ENCODE measurements at places on chromosomes 16 and 17. TPM values are rescaled to one million over a fixed set of nuclear protein-coding genes. Genes with fewer than 3 reads are reported as not detected.

DNA sequence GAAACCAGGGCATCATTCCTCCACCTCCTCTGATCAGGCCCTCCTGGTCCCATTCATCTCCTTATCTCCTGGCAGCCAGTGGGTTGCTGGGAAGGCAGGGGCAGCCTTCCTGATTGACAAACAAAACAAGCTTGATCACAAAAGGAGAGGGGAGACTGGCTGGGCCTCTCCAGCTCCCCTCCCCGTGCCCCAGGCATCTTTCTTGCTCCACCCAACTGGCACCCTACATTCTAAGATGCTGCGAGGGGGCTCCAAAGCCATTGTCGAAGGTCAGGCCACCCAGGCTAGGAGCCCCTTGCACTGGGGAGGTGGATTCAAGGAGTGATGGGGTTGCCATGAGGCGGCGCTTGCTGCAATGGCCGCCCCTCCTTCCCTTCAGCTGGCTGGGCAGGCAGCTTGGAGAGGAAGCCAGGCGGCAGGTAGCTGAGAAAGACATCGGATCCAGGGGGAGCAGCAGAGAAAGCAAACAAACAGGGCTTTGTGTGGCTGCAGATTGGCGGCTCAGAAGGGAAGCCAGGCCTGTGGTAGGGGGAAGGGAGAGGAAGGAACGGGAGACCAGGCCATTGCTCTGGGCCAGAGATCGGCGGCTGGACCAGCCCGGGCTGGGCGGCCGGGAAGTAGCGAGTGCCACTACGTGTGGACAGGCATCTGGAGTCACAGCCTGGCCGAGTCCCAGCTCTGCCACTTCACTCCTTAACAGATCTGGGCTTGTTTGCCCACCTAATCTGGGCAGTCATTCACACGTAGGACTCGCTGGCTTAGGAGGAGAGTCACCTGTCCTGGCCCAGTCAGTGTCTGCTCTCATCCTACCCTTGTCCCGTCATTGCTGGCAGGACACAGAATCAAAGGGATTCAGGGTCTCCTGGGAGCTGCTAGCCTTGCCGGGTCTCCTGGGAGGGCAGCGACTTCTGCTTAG is 12.3 kb downstream of the RAI1 start:
- H3K27me3 ChIP-seq, result no peaks in the 10 kb centered on the region
- peaks cover 70% of the 10 kb centered on the region for H3K4me1 ChIP-seq
- H3K36me3 ChIP-seq, result no peaks in the 10 kb centered on the region
- DNase-seq, result no peak

- no peak for DNase-seq
- H3K4me3 ChIP-seq, result no peak overlapping the region
- peaks cover 31% of the 10 kb centered on the region for H3K4me1 ChIP-seq
- no peaks in the 10 kb centered on the region for H3K36me3 ChIP-seq
- peaks cover 18% of the 10 kb centered on the region for H3K27me3 ChIP-seq
Measured at GRCh38 chr17:4735876-4736651, 3.6 kb upstream of the ZMYND15 start.

DNA sequence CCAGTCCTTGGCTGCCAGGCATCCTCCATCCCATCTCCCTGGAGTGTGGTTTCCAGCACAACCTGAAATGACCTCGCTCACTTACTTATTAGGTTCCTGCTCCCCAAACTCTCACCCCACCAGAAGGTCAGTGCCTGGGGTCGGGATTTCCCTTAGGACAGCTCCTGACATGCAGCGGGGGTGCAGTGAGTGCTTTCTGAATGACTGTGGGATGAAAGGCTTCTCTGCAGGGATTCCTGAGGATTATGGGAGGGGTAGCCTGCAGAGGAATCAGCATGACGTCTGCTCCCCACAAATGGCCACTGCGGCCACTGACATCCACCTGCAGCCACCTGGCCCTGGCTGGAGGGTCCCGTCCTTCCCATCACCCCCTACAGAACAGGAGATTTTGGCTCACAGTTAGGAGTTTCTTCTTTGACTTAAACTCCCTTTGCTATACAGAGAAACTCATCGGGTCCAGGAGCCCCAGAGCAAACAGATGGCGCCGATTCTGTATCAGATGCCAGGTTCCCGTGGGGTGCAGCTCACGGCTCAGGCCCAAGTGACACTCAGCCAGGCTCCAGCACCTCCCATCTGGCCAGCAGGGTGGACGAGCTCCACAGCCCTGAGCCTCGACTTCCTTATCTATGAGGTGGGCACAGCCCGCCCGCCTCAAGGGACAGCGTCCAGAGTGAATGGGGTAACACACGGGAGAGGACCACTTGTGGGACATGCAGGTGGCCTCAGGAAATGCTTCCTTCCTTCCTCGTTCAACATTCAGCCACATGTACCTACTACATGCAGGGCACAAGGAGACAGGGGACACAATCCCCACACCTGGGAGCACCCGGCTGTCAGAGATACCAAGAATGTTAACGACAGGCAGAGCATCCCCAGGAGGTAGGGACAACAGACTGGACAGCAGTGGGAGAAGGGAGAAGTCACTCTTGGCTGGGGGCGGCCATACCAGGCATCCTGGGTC is 69.8 kb downstream of the RMI2 start:
- no peak overlapping the region for H3K4me3 ChIP-seq
- no peaks in the 10 kb centered on the region for H3K4me1 ChIP-seq
- no peak overlapping the region for H3K27ac ChIP-seq
- DNase-seq, result no peak
- no peaks in the 10 kb centered on the region for H3K27me3 ChIP-seq
- no peaks in the 10 kb centered on the region for H3K36me3 ChIP-seq

GRCh38 chr16:23485257-23485614 is 25.1 kb downstream of the GGA2 start:
- H3K27me3 ChIP-seq, result no peaks in the 10 kb centered on the region

- H3K4me3 ChIP-seq, result no peak overlapping the region
- peaks cover 2% of the 10 kb centered on the region for H3K36me3 ChIP-seq
- DNase-seq, result no peak
- no peaks in the 10 kb centered on the region for H3K27me3 ChIP-seq
- peaks cover 23% of the 10 kb centered on the region for H3K4me1 ChIP-seq
- no peak overlapping the region for H3K27ac ChIP-seq
Measured at GRCh38 chr17:16294560-16294959, 58.7 kb downstream of the CENPV start.

- no peak within 1 kb of the TSS for H3K27ac ChIP-seq
- H3K4me3 ChIP-seq, result peak within 1 kb of the TSS; percentile 72
- peak; percentile 41 for DNase-seq
Measured at GRCh38 chr16:56191156-56191815, at the start of gene GNAO1. GNAO1 (plus strand) TSS chr16:56191489; CDS start chr16:56192236, 747 bp downstream.

- H3K27ac ChIP-seq, result no peak overlapping the region
- peaks cover 3% of the 10 kb centered on the region for H3K4me1 ChIP-seq
- H3K27me3 ChIP-seq, result no peaks in the 10 kb centered on the region
Measured at GRCh38 chr17:82772026-82772425, 20.2 kb downstream of the TBCD start.

DNA sequence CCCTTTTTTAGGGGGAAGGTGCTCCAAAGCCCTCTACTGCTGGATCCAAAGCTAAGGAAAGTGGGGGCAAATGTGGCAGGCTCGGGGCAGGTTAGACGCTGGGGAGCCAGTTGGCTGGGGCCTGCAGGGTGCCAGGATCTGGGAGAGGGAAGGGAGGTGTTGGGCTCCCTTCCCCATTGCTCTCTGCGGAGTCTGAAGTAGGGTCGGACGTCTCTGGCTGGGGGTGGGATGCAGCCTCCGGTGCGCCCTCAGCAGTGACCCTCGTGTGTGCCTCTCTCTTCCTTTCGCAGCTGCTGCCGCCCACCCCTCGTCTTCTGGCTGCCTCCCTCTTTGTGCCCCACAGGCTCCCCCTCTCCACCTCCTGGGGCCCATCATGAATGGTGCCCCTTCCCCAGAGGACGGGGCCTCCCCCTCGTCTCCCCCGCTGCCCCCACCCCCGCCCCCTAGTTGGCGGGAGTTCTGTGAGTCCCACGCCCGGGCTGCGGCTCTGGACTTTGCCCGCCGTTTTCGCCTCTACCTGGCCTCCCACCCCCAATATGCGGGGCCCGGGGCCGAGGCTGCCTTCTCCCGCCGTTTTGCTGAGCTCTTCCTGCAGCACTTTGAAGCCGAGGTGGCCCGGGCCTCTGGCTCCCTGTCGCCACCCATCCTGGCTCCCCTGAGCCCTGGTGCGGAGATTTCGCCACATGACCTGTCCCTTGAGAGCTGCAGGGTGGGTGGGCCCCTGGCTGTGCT is 2.2 kb downstream of the SH2B1 start:
- no peak overlapping the region for H3K27ac ChIP-seq
- peaks cover 17% of the 10 kb centered on the region for H3K4me1 ChIP-seq
- no peak for DNase-seq
- H3K36me3 ChIP-seq, result peaks cover 9% of the 10 kb centered on the region
- no peak overlapping the region for H3K4me3 ChIP-seq

DNA sequence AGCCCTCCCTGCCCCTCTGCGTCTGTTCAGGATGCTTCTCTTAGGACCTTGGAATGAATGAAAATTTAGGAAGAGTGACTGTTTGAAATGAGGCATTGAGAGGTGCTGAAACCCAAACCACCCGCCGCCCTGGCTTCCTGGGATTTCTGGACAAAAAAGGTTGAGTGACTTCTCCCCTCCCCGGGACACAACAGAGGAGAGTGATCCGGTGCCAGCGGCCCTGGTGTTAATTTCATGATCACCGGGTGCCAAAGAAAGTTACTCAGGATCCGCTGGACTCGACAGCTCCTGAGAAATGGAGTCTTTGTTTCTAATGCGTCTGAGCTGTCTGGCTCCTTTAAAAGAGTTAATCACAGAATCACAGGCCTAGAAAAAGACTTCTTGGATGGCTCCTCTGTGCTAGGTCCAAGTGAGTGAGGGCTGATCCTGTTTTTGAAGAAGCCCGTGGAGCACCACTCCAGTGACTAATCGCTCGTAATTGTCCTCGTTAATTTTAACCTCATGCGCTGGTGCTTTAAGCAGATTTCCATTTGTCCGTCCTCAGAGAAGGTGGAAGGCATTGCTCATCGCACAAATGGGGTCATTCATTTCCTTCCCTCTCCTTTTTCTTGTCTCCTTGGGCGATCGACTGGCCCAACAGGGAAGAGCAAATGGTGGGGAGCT is 144.4 kb upstream of the ZFHX3 start:
- no peaks in the 10 kb centered on the region for H3K27me3 ChIP-seq
- DNase-seq, result no peak
- H3K27ac ChIP-seq, result no peak overlapping the region
- H3K36me3 ChIP-seq, result no peaks in the 10 kb centered on the region

- no peak overlapping the region for H3K27ac ChIP-seq
- H3K4me3 ChIP-seq, result no peak overlapping the region
- H3K36me3 ChIP-seq, result no peaks in the 10 kb centered on the region
- no peak for DNase-seq
Measured at GRCh38 chr16:69555437-69555836, 10.3 kb upstream of the NFAT5 start.

DNA sequence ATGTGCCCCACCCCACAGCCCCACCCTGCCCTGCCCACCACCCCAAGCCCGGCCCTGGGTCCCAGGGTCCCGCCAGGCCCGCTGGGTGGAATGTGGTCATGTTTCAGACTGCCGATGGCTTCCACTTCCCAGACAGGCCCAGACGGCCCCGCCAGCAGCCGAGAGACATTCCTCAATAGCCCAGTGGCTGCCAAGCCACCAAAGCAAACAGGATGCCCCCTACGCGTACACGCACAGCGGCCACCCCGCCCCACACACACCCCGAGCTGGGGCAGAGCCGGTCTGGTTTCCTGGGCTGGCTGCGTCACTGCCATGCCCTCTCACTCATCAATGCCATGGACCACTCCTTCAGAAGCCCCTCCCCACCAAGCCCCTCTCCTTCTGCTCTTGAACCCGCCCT is 1.2 kb upstream of the KRT17 start:
- no peaks in the 10 kb centered on the region for H3K36me3 ChIP-seq
- H3K27ac ChIP-seq, result peak overlapping the region; percentile 50
- H3K27me3 ChIP-seq, result no peaks in the 10 kb centered on the region
- no peak overlapping the region for H3K4me3 ChIP-seq
- DNase-seq, result no peak
- no peaks in the 10 kb centered on the region for H3K4me1 ChIP-seq

The COX10 gene
- 29.9 TPM for total RNA-seq

GRCh38 chr17:2056206-2057174 is 1.6 kb downstream of the HIC1 start:
- H3K4me1 ChIP-seq, result peaks cover 10% of the 10 kb centered on the region
- H3K4me3 ChIP-seq, result peak overlapping the region; percentile 73
- H3K36me3 ChIP-seq, result peaks cover 22% of the 10 kb centered on the region
- no peak overlapping the region for H3K27ac ChIP-seq
- peak; percentile 67 for DNase-seq

DNA sequence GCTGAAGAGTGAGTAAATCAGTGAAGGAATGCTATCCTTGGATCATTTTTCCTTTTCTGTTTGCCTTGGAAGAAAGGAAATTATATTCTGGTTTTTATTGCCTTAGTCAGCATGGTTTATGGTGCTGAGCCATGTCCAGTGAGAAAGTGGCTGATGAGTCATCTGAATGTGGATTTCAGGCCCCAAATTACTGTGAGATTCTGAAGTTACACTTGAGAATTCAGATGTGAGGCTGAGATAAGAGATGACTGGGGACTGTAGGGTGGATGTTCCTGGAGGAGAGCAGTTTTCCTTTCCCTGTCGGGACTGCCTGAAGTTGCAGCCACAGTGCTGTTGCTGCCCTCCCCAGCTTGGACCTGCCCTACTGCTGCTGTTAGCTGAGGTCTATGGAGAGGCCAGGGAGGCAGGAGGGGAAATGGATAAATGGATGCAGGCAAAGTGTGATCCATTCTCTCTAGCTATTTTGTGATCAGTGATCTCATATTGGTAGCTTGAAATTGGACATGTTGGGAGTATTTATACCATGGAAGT is 4.2 kb upstream of the MAP3K14 start:
- peaks cover 4% of the 10 kb centered on the region for H3K36me3 ChIP-seq
- no peaks in the 10 kb centered on the region for H3K27me3 ChIP-seq
- DNase-seq, result peak; percentile 49
- no peak overlapping the region for H3K4me3 ChIP-seq
- no peak overlapping the region for H3K27ac ChIP-seq
- peaks cover 49% of the 10 kb centered on the region for H3K4me1 ChIP-seq

DNA sequence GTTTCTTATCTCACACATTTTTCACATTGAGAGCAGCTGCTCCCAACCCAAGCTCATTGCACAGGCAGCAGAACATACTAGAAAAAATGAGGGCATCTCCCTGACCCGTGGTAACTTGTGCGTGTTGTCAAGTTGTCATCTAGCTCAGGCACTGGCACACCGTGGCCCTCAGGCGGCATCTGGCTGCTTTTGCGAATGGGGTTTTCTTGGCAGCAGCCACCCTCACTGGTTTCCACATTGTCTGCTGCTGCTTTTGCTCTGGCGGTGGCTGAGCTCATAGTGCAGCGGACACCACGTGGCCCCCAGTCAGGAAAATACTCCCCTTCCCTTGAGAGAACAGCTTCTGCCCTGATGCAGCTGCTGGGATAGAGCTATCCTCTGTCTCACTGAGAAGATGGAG is 9.4 kb upstream of the TEDC2 start:
- no peak overlapping the region for H3K4me3 ChIP-seq
- no peaks in the 10 kb centered on the region for H3K4me1 ChIP-seq
- no peak for DNase-seq

DNA sequence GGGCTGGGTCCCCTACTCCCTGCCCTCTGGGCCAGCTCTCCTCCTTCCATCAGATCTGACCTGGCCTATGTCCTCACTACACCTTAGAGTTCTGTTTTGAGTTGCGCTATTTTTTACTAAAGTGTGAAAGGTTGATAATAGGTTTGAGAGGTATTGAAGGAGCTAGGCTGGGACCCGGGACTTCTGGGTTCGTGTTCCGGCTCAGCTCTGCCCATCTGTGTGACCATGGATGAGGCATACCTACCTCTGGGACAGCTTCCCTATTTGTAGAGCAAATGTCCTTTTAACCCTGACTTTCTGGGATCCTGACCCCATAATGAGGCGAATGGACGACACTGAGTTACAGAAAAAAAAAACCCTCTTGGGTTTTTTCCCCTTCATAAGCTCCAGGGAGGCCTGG is 36.0 kb downstream of the IL21R start:
- H3K36me3 ChIP-seq, result peaks cover 89% of the 10 kb centered on the region
- H3K27ac ChIP-seq, result no peak overlapping the region
- H3K4me1 ChIP-seq, result peaks cover 18% of the 10 kb centered on the region
- no peak for DNase-seq
- H3K27me3 ChIP-seq, result no peaks in the 10 kb centered on the region

All from activated naive CD4-positive, alpha-beta T cell treated with anti-CD3 and anti-CD28 coated beads for 36 hours (primary cell).